ENCODE measurements at places on chromosomes 3 and 15. TPM values are rescaled to one million over a fixed set of nuclear protein-coding genes. Genes with fewer than 3 reads are reported as not detected.

- no peak for DNase-seq
Measured at GRCh38 chr15:51401051-51401780, 59.8 kb downstream of the GLDN start.

The KCNAB1 gene
- 2.6 TPM for polyA plus RNA-seq

DNA sequence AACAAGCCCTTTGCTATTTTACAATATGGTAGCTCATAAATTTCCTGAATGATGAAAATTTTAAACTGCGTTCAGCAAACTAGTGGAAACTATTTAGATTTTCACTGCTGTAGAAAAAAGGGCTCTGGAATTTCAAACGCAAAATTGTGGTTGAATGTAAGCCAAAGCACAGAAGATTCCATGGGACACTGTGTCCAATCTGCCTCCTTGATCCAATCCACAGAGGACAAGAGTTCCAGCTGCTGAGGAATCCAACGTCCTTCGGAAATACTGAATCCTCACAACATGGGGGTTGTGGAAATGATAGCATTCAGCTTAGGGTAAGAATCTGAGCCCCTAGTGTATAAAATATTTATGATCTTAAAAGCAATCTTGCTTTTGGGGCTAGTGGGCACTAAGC, 161.0 kb downstream of the PLD1 start:
- no peak for DNase-seq

GRCh38 chr3:137011153-137011552, 53.4 kb downstream of the IL20RB start:
- DNase-seq: no peak

DNA sequence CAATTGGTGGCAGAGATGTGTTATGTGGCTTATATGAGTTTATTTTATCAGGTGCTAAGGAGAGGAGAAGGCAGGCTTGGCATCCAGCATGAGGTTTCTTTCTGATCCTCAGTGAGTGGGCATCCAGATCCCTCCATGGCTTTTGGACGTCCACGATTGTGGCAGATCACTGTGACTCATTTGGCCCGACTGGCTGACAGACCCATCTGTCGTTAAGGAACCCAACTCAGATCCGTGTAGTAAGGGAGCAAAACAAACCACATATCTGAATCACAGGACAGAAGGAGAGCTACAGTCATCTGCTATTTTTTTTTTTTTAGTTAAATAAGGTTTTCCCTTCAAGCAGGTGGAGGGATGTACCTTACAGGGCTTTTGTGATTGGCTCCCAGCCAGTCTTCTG, 197.0 kb upstream of the KCNH8 start:
- no peak for DNase-seq

The TICRR gene
- polyA plus RNA-seq: 9.1 TPM

The SCAMP5 gene
- 28.4 TPM for polyA plus RNA-seq

DNA sequence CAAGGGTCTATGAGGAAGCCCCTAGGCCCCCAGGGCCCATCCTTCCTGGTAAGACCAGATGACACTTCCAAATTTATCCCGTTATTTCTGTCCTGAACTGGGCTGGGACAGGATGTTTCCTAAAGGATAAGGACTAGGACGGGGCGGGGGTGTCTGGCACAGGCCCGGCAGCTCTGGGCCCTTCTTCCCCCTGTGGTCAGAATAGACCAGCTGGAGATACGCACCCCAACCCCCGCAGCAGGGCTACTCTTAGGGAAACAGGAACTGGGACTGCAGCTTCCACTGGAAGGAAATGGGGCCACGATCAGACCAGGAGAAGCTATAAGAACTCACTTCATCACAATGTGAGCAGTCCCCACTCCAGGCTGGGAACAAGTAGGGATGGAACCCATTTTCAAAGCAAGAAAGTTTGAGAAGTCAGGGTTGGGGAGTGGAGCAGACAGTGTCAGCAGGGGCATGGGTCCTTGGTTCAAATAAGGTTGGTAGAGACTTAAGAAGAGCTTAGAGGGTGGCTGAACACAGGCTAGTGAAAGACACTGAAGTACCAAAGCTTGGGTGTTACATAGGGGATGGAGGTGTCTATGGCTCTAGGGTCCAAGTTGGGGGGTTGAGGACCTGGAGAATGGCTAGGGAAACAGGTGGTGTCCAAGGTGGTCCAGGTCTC, 1.1 kb downstream of the NCKIPSD start:
- DNase-seq: no peak

- no peak for DNase-seq
Measured at GRCh38 chr15:55535436-55535835, 27.4 kb upstream of the DNAAF4 start.

The SCG5 gene
- polyA plus RNA-seq: 21.0 TPM

The MOBP gene
- polyA plus RNA-seq: 0.30 TPM

DNA sequence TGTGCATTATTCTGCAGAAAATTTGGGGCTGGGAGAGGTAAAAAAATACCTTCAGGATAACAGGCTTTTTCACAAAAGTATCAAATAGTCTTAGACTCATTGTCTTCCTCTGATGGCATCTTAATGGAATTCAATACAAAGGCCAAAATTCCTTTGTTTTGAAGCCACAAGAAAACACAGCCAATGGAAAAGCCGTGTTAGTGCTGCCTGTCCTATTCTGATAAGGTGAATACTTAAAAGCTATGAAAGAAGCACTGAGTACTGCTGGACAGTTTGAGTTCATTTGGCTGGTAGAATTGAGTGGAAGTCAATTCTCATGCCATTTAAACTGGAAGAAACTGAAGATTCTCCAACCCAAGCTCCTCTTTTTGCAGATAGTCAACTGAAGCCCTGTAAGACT, 395.3 kb upstream of the TPRG1 start:
- DNase-seq: no peak

The GOLGA8T gene
- polyA plus RNA-seq: 0.71 TPM

DNA sequence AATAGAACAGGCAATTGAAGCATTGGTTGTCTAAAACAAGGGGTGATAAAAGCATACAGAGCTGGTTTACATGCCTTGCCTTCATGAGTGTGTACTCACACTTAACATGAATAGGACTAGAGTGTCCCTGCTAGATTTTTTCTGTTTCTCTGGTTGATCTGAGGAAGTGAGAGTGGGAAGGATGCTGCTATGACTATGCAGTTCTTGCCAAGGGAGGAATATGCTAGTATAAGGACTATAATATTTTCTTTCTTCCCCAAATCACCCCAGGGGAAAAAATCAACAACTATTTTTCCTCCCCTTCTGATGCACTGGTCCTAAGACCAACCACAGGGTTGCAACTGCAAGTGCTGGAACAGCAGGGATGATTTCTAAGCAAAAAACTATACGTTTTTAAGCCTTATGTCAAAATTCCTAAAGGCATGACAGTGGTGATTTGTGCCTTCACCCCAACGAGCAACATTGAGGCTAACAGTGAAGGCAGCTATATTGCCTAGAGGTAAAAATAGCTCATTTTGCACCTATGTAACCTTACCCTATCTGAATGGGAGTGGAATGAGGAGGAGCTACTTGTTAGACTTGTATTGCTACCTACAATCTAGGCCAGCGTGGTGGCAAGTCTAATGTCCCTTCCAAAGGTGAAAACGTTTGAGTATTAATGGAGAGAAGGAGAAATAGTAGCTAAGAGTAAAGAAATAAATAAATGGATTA, 33.5 kb upstream of the USP8 start:
- DNase-seq: no peak

The GATA2 gene
- polyA plus RNA-seq: 33.8 TPM

DNA sequence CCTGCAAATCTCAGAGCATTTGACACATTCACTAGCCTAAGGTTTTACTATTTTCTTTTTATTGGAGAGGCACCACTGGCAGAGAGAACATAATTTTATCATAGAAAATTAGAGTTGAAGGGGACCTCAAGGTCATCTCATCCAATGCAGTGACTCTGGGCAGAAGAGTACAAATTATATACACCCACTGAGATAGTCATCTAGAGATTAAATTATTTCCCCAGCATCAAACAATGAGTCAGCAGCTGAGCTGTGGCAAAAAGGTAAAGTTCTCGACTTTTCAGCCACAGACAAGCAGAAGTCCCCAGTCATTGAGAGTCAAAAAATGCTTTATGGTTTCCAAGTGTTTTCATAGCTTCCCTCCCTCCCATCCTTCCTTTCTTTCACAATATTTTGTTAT, 39.3 kb upstream of the SEMA6D start:
- no peak for DNase-seq

The CX3CR1 gene
- polyA plus RNA-seq: 3.4 TPM

DNA sequence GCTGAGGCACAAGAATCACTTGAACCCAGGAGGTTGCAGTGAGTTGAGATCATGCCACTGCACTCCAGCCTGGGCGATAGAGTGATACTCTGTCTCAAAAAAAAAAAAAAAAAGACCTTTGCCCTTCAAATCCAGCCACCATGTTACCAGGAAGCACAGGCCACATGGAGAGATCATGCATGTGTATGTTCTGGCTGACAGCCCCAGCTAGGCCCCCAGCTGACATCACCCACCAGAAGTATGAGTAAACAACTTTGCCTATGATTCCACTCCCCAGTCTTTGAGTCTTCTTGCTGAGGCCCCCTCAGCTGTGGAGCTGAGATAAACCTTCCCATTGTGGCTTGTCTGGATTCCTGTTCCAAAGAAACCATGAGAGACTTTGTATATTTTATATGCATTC, 3.3 kb upstream of the ARIH2 start:
- no peak for DNase-seq

DNA sequence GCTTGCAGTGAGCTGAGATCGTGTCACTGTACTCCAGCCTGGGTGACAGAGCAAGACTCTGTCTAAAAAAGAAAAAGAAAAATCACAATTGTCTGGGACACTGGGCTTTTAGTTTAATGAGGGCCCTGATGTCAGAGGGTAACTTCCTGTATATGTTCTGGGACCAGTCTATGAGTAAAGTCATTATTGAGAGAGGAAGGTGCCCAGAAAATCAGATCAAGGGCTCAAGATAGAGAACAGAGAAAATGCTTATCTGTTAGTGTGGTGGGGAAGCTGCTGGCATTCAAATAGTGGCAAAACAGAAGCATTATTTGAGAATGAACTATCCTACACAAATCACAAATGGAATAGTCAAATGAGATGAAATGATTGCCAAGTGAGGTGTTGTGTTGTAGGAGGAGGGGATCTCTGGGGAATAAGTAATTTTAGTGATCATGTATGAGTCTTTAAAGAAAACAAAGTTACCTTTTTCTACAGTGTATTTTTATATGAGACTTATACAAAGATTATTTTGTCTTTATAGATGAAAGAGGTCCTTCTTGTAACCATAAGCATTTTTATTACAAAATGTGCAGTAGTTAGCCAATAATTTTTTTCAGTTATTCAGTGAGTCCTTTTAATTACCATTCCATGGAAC, 13.4 kb downstream of the ARIH2 start:
- DNase-seq: no peak

DNA sequence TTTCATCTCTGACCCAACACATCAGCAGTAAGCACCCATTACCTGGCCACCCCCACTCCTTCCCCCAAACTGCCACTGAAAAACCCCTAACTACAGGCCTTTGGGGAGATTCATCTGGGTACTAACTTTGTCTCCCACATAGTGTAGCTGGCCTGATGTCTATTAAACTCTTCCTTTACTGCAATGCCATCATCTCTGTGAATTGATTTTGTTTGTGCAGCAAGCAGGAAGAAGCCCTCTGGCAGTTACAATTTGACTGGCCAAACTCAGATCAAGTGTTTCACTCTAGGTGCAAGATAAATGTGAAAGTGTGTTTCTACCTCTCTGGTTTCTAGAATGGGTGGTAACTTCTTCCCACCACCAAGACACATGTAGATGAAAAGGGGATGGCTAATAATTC, 26.7 kb upstream of the OR5K4 start:
- DNase-seq: no peak

The CDC25A gene
- polyA plus RNA-seq: 11.0 TPM

The PRTG gene
- 12.4 TPM for polyA plus RNA-seq

- DNase-seq: no peak
Measured at GRCh38 chr15:69744391-69745162, 292.0 kb downstream of the RPLP1 start.

DNA sequence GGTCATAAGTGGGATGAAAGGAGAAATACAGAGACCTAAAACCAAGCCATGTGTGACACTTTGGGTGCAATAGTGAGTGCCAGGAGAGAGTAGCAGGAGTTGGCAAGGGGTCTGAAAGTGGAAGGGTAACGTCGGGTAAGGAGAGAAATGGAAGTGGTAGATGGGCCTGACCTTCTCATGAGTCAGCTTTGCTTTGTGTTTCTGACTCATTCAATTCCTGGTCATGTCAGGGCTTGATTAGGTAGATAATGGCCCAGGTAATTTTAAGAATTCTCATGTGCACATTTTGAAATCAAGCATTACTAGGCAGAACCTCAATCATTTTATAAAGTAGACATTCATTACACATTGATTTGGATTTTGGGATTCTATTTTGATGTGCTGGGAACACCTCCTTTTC, 262.5 kb downstream of the SOX2 start:
- no peak for DNase-seq

GRCh38 chr3:51477360-51477711, 22.5 kb downstream of the DCAF1 start:
- DNase-seq: no peak

The AGTR1 gene
- polyA plus RNA-seq: 24.3 TPM

DNA sequence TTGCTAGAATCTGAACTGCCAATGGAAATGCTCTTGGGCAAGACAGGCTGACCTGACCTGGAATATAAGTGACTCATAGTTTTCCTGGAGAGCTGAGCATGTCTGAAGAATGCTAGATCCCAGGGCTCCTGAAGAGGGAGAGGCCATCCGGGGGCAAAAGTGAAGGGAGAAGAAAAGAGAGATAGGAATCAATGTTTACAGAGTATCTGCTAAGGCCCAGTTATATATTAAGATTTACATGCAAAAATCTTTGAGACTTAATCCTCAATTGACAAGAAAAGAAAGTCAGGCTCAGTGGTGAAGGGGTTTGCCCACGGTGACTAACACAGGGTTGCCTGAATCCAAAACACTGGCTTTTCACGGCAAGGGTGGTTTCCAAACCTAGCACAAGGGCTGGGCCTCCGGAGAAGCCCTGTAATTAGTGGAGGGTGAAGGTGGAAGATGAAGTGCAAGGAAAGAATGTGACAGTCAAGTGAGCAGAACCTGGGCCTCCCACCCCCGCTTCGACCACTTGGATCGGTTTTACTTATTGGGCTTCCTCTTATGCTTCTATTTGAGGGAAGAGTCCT, 91.7 kb upstream of the FGF12 start:
- DNase-seq: no peak

DNA sequence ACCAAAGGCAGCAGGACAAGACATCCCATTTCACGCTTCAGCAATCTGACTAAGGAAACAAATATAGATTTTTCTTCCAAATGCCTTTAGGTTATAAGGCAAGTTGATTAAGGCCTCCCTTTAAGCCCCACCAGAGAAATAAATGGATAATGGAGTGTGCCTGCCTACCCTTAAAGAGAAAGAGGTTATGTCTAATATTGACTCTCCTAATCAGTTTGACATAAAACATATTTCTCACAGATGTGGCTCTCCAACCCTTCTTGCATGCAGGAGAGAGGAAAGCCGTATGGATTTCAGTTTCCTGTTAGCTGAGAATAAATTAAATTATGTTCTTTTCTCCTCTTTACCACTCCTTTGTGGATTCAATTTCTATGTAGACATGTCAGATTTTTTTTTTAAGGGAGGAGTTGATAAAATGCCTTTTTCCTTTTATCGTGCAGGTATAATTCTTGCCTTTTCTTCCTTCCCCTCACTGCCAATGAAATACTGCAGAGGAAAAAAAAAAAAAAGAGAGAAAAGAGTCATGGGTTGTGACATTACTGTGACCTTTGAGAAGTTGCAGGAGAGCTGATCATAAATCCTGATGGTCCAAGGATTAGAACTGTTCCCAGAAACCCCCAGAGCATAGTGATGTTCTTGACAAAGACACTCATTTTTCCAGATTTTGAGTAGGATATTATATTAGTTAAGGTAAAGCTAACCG, 355.3 kb upstream of the SLCO3A1 start:
- DNase-seq: no peak

GRCh38 chr3:32703491-32703972, 18.5 kb downstream of the CNOT10 start:
- DNase-seq: no peak

Measured in renal pelvis (tissue), 12 donors.